ENCODE measurements at places on chromosomes 4 and X.
A peak's percentile ranks its signal among the peaks of the same experiment; 100 is the strongest.

DNA sequence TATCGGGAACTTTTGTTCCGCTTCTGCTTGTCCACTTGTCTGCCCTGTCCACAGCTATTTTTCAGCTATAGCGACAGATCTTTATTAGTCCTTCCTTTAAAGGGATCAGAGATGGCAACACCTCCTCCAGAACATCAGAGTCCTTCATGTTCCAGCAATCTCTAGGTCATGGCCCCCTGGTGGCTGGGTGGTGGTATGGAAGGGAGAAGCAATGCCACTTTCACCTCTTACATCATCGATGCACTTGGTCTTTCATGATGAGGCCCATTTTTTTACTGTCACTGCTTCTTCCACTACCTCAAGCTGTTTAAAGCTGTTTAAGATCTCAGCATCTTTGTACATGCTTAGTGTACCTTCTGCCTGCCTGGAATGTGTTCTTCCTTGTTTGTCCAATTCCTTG, 106.7 kb downstream of the ARHGAP6 start:
- no peaks in the 10 kb centered on the region for H3K4me1 ChIP-seq
- DNase-seq = peak; percentile 11
- H3K27ac ChIP-seq = no peak overlapping the region
- H3K36me3 ChIP-seq = no peaks in the 10 kb centered on the region
- no peak overlapping the region for H3K4me3 ChIP-seq
- H3K27me3 ChIP-seq = no peaks in the 10 kb centered on the region

DNA sequence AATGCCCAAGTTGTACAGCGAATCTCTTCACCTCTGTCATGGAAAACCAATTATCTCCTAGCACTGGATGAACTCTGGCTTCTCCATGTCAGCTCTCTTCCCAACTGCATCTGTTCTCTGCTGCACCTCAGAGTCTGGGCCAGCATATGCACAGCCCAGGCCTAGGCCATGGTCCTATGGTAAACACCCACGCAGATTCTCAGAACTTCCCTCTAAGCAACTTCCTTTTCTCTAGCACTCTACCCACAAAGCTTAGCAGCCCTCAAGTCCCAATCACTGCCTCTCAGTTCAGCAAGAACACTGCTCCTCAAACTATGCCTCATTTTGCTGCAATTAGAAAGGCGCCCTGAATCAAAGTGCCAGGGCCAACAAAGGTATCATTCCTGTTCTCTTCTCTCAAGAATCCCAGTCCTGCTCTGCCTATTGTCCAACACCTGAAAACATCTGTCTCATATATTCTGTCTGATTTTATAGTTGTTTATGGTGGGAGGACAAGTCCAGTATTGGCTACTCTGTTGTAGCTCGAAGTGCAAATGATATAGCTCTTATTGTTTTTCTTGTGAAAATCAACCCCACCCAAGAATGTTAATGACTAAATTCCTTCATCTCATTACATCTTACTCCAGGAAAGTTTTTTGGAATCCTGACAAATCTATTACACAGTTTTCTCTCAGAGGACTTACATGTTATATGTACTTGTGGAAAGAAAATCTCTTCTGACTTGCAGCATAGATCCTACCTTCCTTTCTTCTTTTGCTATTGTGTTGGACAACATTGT, 85.4 kb downstream of the DCHS2 start:
- DNase-seq = no peak
- no peak overlapping the region for H3K27ac ChIP-seq
- H3K36me3 ChIP-seq = no peaks in the 10 kb centered on the region
- peaks cover 2% of the 10 kb centered on the region for H3K27me3 ChIP-seq
- H3K4me3 ChIP-seq = no peak overlapping the region

- no peaks in the 10 kb centered on the region for H3K36me3 ChIP-seq
- peaks cover 5% of the 10 kb centered on the region for H3K27me3 ChIP-seq
- no peak overlapping the region for H3K27ac ChIP-seq
- H3K4me1 ChIP-seq = peaks cover 4% of the 10 kb centered on the region
These were observed 11.5 kb upstream of the TBC1D1 start for GRCh38 chr4:37879365-37879764.

DNA sequence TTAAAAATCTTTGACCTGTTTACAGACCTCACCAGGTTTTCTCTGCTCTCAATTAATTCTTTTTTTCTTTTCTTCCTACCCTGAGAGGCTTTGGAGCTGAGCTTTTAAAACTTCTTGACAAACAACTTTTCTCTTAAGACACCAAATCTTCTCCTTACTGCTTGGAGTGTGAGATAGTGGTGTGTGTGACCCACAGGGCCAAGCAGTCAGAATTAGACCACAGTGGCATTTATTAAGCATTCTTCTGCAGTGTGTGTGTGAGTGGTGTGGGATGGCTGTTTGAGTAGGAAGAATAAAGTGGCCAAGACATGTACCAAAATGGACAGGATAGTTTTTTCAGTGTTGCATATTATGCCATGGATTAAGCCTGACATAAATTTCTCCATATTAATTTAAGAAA, 665.1 kb downstream of the RAPGEF2 start:
- no peaks in the 10 kb centered on the region for H3K27me3 ChIP-seq
- H3K36me3 ChIP-seq = no peaks in the 10 kb centered on the region
- no peak overlapping the region for H3K27ac ChIP-seq
- DNase-seq = no peak
- no peaks in the 10 kb centered on the region for H3K4me1 ChIP-seq

- H3K36me3 ChIP-seq = no peaks in the 10 kb centered on the region
- no peak for DNase-seq
- no peaks in the 10 kb centered on the region for H3K4me1 ChIP-seq
- no peak overlapping the region for H3K27ac ChIP-seq
- no peak overlapping the region for H3K4me3 ChIP-seq
These were observed 229.4 kb upstream of the GALNTL6 start for GRCh38 chr4:171583790-171584189.

DNA sequence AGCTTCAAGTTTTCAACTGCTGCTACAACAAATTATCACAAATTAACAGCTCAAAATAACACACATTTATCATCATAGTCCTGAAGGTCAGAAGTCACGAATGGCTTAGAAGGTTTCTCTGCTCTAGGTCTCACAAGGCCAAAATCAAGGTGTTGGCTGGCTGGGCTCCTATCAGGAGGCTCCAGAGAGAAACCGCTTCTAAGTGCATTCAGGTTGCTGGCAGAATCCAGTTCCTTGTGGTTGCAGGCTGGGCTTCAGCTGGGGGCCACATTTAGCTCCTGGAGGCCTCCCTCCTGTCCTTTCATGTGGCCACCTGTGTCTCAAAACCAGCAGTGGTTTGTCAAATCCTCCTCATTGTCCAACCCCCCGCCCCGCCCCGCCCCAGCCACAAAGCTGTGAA, 15.4 kb downstream of the MRFAP1 start:
- H3K4me3 ChIP-seq = no peak overlapping the region
- no peak overlapping the region for H3K27ac ChIP-seq
- DNase-seq = no peak
- no peaks in the 10 kb centered on the region for H3K4me1 ChIP-seq
- no peaks in the 10 kb centered on the region for H3K36me3 ChIP-seq
